ENCODE measurements at places on chromosomes 3 and 15. TPM values are rescaled to one million over a fixed set of nuclear protein-coding genes. Genes with fewer than 3 reads are reported as not detected.

- no peak overlapping the region for H3K4me3 ChIP-seq
- DNase-seq, result no peak
- peaks cover 36% of the 10 kb centered on the region for H3K27me3 ChIP-seq
- no peaks in the 10 kb centered on the region for H3K4me1 ChIP-seq
- H3K36me3 ChIP-seq, result peaks cover 3% of the 10 kb centered on the region
These were observed 3.5 kb downstream of the SIDT1 start for GRCh38 chr3:113535898-113536297.

DNA sequence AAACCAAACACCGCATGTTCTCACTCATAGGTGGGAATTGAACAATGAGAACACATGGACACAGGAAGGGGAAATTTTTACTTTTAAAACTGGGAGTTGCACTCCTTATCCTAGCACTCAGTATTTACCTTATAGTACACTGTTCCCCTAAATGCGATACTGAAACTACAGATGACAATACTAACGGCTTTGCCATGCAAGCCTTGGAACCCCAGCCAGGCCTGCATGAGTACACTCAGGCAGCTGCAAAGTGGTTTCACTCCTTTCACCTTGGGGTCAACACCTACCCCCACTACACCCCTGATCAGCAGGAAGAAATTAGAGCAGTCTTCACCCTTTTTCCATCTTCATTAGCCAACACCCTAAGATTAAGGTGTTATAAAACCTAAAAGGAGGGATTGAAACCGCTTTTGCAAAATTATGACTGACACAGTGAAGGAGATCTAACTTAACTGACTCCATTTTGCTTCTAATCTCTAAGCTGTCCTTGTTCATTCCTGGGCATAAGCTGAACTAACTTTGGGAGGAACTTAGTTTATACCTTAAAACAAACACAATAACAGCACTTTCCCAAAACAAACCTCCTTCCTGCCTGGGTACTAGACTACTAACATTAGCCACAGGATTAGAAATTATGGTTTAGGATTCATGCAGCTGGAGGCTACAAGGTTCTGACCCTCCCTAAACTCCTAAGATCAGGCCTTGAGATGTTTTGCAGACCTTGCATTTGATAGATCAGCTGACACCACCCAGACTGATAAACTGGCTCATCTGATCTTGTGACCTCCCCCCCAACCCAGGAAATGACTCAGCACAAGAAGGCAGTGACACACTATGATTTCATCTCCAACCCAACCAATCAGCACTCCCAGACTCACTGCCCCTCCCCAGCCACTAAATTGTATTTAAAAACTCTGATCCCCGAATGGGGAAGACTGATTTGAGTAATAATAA, 452.1 kb upstream of the PPP2R3A start:
- peak; percentile 44 for DNase-seq
- H3K4me1 ChIP-seq, result no peaks in the 10 kb centered on the region
- no peak overlapping the region for H3K4me3 ChIP-seq
- no peaks in the 10 kb centered on the region for H3K27me3 ChIP-seq
- no peaks in the 10 kb centered on the region for H3K36me3 ChIP-seq
- no peak overlapping the region for H3K27ac ChIP-seq

- H3K27ac ChIP-seq, result peak overlapping the region; percentile 74
- peaks cover 2% of the 10 kb centered on the region for H3K4me1 ChIP-seq
- DNase-seq, result no peak
- no peaks in the 10 kb centered on the region for H3K27me3 ChIP-seq
- peaks cover 6% of the 10 kb centered on the region for H3K36me3 ChIP-seq
These were observed 603 bp upstream of the SELENOK start for GRCh38 chr3:53892286-53892637.

KLHL24 gene
- 17.7 TPM for total RNA-seq

GRCh38 chr3:126356373-126357264, 589 bp downstream of the KLF15 start:
- H3K4me3 ChIP-seq, result peak overlapping the region; percentile 76
- H3K36me3 ChIP-seq, result peaks cover 3% of the 10 kb centered on the region
- DNase-seq, result no peak
- H3K4me1 ChIP-seq, result no peaks in the 10 kb centered on the region

GHSR gene
- total RNA-seq, result not detected

DNA sequence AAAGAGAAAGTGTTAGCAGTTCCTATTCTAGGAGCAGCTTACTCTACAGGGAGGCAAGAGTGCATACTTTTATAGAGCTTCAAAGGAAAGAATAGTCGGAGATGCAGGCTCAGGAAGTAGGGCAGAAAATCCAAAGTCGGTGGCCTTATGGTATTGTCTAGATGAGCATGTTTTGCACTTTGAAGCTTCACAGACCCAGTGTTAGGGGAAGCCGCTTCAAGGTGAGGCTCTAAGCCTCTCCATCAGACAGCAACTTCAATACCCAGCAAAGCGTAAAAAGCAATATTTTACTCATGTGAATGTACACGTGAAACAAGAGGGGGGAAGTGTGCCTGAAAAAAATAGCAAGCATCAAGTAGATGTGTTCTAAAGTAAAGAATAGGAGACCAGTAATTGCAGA, 125.6 kb upstream of the RASGRP1 start:
- no peaks in the 10 kb centered on the region for H3K36me3 ChIP-seq
- no peak overlapping the region for H3K4me3 ChIP-seq
- no peak for DNase-seq
- no peaks in the 10 kb centered on the region for H3K4me1 ChIP-seq
- no peaks in the 10 kb centered on the region for H3K27me3 ChIP-seq
- no peak overlapping the region for H3K27ac ChIP-seq

All from H9 (cell line).